ENCODE measurements at places on chromosomes 2 and 18.

GRCh38 chr2:48081317-48081628 is 175.0 kb upstream of the FBXO11 start:
- no peak for DNase-seq

DNA sequence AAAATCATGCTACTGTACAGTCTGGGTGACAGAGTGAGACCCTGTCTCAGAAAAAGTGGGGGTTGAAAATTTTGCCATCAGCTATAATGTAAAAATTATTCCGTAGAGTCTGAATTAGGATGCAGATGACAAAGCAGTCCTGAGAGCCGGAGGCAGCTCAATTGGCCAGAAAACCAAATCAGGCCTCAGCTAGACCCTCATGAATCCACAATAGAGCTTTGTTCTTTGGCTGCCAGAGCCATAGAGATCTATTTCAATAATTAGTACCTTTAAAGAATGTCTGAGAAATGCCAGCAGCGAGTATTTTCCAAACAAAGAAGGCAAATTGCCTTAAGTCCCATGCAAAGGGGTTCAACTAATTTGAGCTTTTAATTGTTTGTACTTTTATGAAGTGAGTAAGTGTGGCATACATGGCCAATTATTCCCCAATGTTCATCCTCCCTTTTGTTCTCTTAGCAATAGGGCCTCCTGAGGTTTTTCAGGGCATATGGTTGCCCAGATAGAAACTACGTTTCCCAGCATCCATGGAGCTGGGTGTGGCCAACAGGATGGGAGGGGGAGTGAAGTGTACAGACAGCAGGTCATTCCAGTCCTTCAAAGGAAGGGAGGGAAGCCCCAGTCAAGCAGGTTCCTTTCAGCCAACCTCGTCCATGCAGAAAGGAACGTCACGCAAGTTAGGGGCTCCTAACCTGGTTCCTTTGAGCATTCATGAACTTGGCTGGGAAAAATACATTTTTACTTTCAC is 211.3 kb upstream of the APCDD1 start:
- DNase-seq, result no peak

DNA sequence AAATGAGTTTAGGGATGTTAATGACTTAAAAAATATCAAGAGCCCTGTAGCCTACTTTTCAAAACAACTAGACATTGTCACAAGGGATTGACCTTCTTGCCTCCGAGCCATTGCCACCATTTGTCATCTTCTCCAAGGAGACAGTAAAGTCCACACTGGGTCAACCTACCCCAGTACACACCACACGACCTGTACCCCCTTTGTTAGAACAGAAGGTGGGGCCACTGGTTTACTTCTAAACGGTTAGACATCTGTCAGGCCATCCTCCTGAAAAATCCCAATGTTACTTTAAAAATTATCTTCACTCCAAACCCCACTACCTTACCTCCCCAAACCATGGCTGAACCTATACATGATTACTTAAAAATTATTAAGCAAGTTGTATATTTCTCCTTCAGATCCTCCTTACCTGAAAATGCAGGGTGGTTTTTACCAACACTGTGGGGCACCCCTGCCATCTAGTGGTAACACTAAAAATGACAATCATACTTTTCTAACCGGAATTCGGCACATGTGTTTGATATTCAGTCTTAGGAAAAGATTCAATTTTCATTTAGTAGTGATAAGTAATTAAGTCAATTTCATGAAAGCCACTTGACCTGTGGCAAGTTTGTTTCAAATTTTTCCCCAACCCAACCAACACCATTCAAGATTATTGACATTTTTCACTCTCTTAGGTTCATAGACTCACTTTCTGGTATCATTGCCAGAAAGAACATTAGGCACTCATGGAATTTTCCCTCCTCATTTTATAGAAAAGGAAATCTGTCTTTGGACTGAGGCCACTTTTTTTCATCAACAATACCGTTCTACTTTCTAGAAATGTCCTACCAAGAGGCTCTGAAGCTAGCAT is 265.3 kb upstream of the PKDCC start:
- peak; percentile 34 for DNase-seq

GRCh38 chr2:43047187-43047780 is 179.1 kb downstream of the ZFP36L2 start:
- no peak for DNase-seq

- DNase-seq, result no peak
Observed at GRCh38 chr18:34942975-34943374, 98.2 kb upstream of the MAPRE2 start.

- peak; percentile 22 for DNase-seq
Observed at GRCh38 chr18:46013484-46014189, 46.5 kb upstream of the EPG5 start.

DNA sequence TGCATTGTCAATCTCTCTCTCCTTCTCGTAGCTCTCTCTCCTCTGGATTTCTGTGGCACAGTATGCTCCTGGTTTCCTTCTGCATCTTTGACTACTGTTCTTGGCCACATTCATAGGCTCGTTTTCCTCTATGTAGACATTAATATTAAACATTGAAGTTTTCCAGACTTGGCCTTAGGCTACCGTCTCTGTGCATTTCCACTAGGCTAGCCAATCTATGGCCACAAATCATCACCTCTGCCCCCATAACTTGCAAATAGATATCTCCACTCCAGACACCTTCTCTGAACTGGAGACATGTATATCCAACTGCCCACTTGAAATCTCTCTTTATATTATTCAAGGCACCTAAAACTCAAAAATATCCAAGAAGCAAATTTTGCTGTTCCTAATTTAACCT is 768.5 kb downstream of the TSN start:
- DNase-seq, result no peak

GRCh38 chr18:35491700-35492077 is 6.1 kb downstream of the INO80C start:
- no peak for DNase-seq

GRCh38 chr2:131050896-131051295 is 42.4 kb downstream of the FAM168B start:
- DNase-seq, result no peak

- DNase-seq, result no peak
Observed at GRCh38 chr2:206011795-206012194, 74.2 kb downstream of the INO80D start.

- no peak for DNase-seq
Observed at GRCh38 chr2:217852555-217853211, 150.1 kb downstream of the TNS1 start.

DNA sequence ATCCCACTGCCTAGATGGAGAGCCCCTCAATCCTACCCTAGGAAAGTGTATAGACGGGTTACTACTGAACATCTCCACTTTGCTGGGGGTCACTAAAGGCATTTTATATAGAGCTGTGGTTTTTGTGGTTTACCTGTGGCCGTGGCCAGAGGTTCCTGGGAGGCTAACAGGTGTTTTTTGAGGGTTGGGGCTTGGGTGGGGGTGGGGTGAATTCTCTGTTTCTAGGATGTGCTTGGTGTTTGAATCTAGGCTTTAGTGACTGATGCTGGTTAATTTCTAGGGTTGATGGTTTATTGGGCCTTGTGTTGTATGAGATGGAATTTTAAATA is 7.7 kb downstream of the HOXD8 start:
- no peak for DNase-seq

- DNase-seq, result no peak
Observed at GRCh38 chr18:58591286-58591685, 37.6 kb downstream of the ALPK2 start.

DNA sequence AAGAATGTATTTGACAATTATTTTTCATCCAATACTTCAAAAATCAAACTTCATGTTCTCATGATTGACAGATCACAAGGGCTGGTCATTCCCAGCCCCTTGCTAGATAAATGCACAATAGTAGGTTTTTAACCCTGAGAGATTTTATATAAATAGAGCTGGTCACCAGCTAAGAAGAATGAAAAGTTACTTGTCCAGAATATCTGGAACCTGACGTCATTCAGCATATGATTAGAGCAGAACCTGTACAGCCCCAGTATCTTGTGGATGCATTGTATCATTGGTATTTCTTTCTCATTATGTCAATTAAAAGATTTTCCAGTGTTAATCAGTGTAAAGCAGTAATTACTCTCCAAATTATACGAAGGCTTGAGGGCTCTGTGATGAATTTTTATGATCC is 202.8 kb upstream of the RND3 start:
- DNase-seq, result no peak

- DNase-seq, result no peak
Observed at GRCh38 chr2:173866874-173867618, 98.1 kb downstream of the SP3 start.

DNA sequence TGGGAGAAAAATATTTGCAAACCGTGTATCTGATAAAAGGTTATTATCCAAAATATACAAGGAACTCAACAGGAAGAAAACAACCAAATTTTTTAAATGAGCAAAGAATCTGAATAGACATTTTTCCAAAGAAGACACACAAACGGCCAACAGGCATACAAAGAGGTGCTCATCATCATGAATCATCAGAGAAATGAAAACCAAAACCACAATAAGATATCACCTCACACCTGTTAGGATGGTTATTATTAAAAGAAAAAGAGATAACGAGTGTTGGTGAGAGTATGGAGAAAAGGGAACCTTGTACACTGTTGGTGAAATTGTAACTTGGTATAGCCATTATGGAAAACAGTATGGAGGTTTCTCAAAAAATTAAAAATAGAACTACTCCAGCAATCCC is 463.3 kb downstream of the IRS1 start:
- DNase-seq, result no peak

- DNase-seq, result peak; percentile 54
Observed at GRCh38 chr2:64359892-64360657, 93.9 kb upstream of the LGALSL start.

DNA sequence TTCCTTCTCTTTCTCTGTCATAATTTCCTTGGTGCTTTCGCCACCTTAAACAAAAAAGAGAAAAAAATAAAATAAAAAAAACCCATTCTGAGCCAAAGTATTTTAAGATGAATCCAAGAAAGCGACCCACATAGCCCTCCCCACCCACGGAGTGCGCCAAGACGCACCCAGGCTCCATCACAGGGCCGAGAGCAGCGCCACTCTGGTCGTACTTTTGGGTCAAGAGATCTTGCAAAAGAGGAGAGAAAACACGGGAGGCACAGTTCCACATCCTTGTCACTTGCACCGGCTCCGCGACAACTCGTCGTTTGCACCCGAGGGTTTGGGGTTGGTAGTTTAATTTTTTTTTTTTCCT is 1.8 kb upstream of the SP9 start:
- DNase-seq, result no peak

- no peak for DNase-seq
Observed at GRCh38 chr18:75276818-75277609, 66.4 kb downstream of the TSHZ1 start.

DNA sequence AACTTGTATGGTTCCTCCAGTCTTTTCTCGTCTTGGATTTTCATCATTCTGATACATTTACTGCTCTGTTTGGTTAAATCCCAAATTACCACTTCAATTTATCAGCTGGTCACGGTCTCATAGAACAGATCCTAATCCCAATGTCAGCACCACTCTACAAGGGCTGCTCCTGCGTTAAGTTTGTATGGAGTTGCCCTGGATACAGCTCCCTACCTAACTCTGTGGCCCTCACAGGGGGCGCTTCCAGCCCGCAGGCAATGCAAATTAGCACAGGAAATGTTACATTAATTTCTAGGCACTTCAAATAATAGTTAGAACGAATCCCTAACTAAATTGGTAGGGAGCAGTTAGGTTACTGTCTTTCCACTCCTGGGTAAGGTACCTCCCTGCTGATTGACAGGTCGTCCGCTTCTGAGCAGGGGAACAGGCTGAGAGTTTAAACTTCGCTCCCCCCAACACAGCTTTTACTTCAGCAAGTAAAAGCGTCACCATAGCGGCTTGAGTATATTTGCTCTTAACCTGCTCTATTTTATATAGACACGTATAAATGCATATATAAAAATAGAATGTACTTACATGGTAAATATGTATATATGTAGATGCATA is 238.5 kb upstream of the FANCL start:
- no peak for DNase-seq
